ENCODE measurements at places on chromosomes 5 and 9. TPM values are rescaled to one million over a fixed set of nuclear protein-coding genes. Genes with fewer than 3 reads are reported as not detected.

The ACOT12 gene
- total RNA-seq: not detected

The XRCC4 gene
- total RNA-seq: 5.9 TPM

The SLC45A2 gene
- 0.76 TPM for total RNA-seq

The ARL15 gene
- total RNA-seq: 37.4 TPM

The PCA3 gene
- total RNA-seq: not detected

The CDH9 gene
- 3.6 TPM for total RNA-seq

The NKD2 gene
- 41.7 TPM for total RNA-seq

The LCN9 gene
- total RNA-seq: not detected

The ELOVL7 gene
- 0.59 TPM for total RNA-seq

The F2RL1 gene
- total RNA-seq: 0.42 TPM

The CMYA5 gene
- total RNA-seq: 0.74 TPM

The JAKMIP2 gene
- 88.2 TPM for total RNA-seq

The SUSD3 gene
- not detected for total RNA-seq

The TMEM215 gene
- 0.27 TPM for total RNA-seq

The CBY3 gene
- not detected for total RNA-seq

The TSSK1B gene
- total RNA-seq: 0.54 TPM

The SLC6A19 gene
- not detected for total RNA-seq
